ENCODE measurements at places on chromosomes 16 and 17. TPM values are rescaled to one million over a fixed set of nuclear protein-coding genes. Genes with fewer than 3 reads are reported as not detected.

MRPL27 gene
- 83.0 TPM for polyA plus RNA-seq

EFNB3 gene
- polyA plus RNA-seq = 22.8 TPM

ADAP2 gene
- 4.0 TPM for polyA plus RNA-seq

NPIPA3 gene
- polyA plus RNA-seq = 5.6 TPM

CLEC18B gene
- 143 TPM for polyA plus RNA-seq

KRTAP4-6 gene
- polyA plus RNA-seq = not detected

TP53TG3F gene
- polyA plus RNA-seq = not detected

LGALS9C gene
- polyA plus RNA-seq = not detected

ARHGAP23 gene
- 70.4 TPM for polyA plus RNA-seq

PYY gene
- 0.23 TPM for polyA plus RNA-seq

NETO2 gene
- 31.4 TPM for polyA plus RNA-seq

AMZ2 gene
- polyA plus RNA-seq = 86.6 TPM

ABCC6 gene
- polyA plus RNA-seq = 24.0 TPM

SHCBP1 gene
- 10.5 TPM for polyA plus RNA-seq

ELMO3 gene
- polyA plus RNA-seq = 5.7 TPM

Measured in left renal cortex interstitium (tissue), 4 donors.